Stimulated activated CD8-positive, alpha-beta memory T cell treated with anti-CD3 and anti-CD28 coated beads, Interleukin-7, amount 100 ng/mL, for 1 hour (primary cell): ENCODE measurements at places on chromosomes 3 and 15.

GRCh38 chr3:58353722-58354553 lies 21.2 kb downstream of the PXK start:
- DNase-seq = no peak

GRCh38 chr3:152823173-152823572 lies 11.8 kb upstream of the P2RY1 start:
- DNase-seq = no peak

GRCh38 chr3:66110840-66111239 lies 72.1 kb upstream of the MAGI1 start:
- no peak for DNase-seq

DNA sequence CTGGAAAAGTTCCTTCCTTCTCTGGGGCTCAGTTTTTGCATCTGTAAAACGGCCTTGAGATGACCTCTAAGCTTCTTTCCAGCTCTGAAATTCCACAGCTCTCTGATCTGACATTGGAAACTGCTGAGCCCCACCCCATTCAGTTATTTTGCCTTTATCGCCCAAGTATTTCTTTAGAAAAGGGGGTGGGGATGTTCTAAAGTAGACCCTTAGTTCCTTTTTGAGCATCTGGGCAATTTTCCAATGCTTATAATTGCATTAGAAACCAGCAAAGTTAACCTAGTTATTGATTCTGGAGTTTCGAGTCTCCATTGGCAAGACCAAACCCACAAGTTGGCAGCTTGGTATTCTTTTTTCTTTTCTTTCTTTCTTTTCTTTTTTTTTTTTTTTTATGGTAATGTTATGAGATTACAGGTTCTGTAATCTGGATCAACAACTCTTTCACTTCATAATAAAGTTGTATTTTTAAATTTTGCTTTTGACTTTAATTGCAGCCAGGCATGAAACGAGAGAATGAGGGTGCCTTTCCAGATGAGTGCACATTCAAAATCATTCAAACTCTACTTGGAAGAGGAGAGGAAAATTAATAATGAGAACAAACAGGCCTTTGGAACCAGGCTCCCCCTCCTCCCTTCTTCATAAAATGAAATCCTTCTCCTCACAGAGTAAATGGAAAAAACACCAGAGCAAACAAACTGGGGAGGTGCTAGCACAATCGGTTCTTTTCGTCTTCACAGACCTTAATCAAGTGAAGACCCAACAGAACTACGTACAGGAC lies 76.8 kb upstream of the LRIG1 start:
- DNase-seq = no peak

DNA sequence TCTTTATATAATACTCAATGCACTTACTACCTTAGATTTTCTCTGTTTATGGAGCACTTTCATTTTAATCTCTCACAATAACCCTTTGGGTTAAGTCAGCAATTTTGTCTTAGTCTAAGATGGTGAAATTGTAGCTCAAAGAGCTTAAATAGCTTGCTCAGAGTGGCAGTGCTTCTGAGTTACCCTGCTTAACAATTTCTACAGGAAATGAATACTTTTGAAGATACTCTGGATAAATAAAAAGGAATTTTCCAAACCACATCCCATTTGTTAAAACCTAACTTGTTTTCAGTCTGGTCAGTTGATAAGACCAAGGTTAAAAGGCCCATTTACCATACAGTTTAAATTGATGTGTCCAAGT lies 37.2 kb downstream of the HMG20A start:
- DNase-seq = no peak

DNA sequence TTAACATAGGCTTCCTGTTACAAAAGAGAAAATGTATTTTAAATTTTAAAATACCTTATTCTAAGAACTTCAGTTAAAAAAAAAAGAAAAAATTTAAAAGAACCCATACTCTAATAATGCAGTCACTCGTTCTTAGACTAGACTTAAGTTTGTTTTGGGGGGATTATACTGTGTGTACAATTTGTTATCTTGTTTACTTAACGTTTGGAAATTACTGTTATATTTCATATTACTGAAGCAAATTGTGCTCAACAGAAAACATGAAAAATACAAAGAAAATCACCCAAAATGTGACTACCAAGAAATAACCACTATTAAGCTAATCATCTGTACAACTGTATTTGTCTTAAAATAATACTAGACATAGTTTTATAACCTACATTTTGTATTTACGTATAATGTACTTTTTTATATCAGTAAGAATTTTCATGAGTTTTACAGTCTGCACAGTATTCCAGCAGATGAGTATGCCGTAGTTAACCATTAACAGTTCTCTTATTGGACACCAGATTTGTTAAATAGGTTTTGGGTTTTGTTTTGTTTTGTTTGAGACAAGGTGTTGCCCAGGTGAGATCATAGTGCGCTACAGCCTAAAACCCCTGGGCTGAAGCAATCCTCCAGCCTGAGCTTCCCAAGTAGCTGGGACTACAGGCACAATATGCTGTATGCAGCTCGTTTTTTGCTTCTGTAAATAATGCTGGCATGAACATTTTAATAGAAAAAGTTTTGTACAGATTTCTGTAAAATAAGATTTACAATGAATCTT lies 88.8 kb upstream of the CHD2 start:
- DNase-seq = no peak

DNA sequence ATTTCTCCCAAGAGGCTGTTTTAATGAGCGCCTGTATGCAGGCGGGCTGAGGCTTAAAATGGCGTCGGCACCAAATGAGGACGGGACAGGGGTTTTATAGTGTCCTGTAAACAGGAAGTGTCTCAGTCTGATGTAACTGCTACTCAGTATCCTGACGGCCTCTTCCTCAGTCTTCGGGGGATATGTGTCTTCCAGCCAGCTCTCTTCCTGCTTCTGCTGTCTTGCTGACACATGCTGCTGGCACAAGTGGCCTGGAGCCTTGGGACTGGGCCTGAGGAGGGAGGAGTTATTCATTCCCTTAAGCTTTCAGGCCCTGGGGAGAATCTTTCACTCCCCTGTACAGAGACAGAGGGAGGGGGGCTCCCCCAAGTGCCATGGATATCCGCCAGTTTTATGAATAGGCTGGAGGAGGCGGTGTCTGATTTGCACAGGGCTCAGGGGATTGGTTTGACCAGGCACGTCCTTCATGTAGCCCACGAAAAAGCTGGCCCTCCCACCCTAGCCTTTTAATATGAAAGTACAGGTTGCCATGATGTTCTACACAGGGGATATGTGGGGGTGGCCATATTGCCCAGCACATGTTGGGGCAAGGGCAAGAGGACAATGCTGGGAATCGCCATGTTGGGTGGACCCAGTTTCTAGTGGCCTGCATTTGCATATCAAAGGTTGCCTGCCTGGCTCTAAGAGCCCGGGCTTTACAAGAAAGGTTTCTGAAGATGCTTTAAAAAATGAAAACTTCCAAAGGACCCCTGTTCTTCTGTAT lies 19.9 kb downstream of the NDUFB4 start:
- no peak for DNase-seq

- DNase-seq = no peak
These were observed 783 bp downstream of the RNF168 start for GRCh38 chr3:196502775-196503195.

DNA sequence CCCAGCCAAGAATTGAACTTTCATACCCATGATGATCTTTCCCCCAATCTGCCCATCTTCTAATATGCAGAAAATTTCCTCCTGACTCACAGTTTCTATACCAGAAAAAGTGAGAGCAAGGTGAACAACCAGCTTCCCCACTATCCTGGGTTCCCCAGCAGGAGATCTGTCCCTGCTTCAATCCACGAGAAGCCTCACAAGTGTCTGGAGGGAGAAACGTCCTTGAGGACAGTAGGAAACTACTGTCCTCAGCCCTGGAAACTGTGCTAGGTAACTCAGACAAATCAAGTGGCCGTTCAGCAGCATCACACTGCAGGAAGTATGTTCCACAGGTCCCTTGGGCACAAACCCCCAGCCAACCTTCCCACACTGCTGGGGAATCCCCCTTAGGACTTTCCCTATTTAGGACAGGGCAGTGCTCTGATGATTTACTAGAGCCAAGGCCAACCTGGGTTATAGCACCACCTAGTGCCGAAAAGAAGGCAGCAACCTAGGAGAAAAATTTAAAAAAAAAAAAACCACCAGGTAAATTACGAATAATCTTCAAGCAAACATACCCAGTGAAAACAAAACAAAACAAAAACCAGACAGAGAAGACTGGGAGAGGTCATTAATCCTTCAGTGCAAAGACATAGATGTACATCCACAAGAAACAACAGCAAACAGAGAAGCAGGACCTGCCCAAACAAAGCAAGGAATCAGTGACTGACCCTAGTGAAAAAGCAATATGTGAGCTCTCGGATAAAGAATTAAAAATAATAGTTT lies 36.0 kb downstream of the MORC1 start:
- no peak for DNase-seq

DNA sequence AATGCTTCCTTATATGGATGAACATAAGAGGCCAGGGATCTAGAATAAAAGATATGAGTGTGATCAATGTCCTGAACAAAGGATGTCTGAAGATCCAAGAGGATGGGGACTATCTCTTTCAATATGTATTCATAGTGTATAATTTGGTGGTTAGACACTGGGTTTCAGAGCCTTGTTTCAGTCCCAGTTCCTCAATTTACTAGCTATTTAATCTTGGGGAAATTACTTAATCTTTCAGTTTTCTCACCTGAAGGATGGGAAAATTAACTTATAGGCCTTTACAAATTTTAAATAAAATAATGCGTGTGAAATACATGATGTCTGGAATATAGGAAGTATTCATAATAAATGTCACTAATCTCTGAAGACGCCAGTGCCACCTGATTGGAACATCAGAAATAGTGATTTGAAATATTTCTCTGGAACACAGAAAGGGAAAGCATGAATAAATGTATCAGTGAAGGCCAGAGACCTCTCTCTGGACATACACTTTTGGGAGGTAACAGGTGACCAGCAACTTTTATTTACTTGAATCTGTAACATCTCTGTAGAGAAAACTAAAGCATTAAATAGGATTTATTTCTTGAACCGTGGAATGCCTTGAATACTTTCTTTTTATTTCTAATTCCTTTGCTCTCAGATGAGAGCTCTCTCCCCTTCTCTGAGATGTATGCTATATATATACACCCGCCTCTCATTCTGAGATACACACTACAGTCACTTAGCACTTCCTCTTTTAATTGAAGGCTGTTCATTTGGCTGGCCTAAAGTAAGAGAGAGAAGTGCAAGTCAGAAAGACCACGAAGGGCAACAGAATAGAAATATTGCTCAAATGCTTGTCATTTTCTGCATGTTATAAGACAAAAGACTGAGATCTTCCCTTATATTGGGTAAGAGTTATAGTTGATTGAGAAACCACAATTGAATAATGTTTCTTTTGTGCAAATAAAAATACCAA lies 407.1 kb downstream of the LSAMP start:
- no peak for DNase-seq

DNA sequence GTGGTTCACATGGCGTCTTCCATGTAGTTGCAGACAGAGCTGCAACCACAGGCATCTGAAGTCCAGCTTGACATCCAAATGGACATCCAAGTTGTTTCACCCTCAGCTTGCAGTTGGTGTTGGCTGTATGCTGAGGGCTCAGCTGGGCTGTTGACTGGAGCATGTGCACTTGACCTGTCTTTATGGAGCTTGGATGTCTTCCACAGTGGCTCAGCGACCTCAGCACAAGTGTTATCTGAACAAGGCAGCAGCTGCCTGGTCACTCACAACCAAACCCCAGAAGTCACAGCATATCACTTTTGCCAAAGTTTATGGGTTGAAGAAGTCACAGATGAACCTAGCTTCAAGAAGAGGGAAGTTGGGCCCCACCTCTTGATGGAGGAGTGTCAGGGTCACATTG lies 92.9 kb downstream of the TPRA1 start:
- no peak for DNase-seq

DNA sequence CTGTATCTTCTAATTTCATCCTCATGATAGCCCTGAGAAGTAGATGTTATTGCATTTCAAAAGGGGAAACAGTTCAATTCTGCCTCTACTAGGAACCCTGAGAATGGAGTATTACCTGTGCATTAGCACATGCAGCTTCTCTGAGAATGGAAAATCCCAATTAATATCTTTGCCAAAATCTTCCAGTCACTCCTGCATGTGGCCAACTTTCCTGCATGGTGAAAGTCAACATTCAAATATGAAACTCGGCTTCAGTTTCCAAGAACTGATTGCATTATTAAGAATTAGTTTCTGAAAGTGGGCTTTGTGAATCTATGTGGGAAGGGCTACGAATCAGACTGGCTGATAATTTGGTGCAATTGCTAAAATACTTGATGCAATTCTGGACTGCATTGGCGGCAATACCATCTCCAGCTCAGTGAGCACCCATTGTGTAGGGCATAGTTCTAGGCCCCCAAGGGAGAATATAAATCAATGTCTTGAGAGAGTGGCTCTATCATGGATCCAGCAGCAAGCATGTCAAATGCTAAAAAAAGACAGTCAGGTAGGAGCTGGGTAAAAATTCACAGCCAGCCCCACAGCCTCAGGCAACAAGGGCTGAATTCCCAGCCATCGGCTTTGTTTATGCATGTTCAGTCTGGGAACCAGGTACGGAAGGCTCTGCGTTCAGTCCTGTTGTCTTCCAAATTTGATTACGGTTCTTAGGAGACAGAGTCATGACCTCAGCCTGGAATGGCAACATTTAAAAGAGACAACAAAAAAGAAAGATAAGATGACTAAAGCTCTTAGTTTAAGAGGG lies 18.8 kb upstream of the BCL6 start:
- DNase-seq = no peak

- DNase-seq = no peak
These were observed 641.8 kb upstream of the ZNF385D start for GRCh38 chr3:22392859-22393258.

GRCh38 chr15:95087253-95087609 lies 855.9 kb downstream of the MCTP2 start:
- no peak for DNase-seq

- no peak for DNase-seq
These were observed 241.2 kb upstream of the FEZF2 start for GRCh38 chr3:62614527-62614926.
